Foreskin melanocyte (primary cell): ENCODE measurements at places on chromosomes 5 and 9.

DNA sequence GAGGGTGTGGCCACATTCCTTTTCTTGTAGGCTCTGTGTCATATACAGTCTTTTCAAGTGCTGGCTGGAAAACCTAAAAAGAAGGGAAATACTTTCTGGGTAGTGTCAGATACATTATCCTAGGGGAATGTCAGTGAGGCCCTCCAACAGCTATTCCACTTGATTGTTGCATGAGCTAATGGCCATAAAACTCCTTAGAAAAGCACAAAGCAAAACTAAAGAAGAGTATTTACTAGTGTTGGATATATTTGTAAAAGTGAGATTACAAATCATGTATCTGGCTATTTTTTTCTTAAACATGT lies 829 bp downstream of the ANXA1 start:
- peak; percentile 13 for DNase-seq

DNA sequence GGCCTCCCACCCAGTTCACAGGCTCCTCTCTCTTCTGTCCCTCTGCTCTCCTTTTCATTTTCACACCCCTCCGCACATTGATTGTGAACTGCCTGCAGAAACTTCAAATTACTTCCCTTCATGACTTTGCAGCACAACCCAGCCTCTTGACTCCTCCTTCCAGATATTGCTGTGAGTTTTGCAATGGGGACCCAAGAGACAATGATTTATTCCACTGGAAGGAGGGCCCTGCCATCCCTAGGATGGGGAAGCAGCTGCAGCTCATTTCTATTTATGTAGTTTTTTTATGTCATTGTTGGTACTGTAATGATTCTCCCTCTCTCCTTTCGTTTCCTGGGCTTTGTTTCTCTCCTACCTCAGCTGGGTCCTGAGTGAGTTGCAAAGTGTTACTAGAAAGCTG lies 364.9 kb downstream of the ICE1 start:
- no peak for DNase-seq

DNA sequence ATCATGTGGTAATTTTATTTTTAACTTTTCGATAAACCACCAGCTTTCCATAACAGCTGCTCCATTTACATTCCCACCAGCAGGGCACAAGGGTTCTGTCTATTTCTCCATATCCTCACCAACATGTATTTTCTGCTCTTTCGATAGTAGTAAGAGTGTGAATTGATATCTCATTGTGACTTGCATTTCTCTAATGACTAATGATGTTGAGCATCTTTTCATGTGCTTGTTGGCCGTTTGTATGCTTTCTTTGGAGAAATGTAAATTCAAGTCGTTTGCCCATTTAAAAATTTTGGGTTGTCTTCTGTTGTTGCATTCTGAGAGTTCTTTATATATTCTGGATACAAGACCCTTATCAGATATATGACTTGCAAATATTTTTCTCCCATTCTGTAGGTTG lies 45.9 kb downstream of the PSD2 start:
- peak; percentile 31 for DNase-seq

DNA sequence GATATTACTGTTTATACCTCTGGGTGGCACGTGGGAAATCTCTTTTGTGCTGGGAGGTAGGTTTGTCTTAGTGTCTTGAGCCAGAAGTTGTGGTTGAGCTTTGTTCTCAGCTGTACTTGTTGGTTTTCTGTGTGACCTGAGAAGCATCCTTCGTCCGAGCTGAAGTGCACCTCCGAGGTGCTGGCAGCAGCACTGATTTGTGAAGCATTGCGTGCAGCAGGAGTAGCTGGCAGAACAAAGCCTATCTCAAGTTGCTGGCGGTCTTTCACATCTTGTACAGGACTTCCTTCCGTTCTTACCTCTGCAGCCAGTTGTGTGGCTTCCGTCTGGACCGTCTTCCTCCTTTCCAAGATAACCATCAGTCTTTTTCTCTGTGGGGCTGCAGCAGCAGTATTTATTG lies 4.3 kb downstream of the PRRC2B start:
- no peak for DNase-seq

DNA sequence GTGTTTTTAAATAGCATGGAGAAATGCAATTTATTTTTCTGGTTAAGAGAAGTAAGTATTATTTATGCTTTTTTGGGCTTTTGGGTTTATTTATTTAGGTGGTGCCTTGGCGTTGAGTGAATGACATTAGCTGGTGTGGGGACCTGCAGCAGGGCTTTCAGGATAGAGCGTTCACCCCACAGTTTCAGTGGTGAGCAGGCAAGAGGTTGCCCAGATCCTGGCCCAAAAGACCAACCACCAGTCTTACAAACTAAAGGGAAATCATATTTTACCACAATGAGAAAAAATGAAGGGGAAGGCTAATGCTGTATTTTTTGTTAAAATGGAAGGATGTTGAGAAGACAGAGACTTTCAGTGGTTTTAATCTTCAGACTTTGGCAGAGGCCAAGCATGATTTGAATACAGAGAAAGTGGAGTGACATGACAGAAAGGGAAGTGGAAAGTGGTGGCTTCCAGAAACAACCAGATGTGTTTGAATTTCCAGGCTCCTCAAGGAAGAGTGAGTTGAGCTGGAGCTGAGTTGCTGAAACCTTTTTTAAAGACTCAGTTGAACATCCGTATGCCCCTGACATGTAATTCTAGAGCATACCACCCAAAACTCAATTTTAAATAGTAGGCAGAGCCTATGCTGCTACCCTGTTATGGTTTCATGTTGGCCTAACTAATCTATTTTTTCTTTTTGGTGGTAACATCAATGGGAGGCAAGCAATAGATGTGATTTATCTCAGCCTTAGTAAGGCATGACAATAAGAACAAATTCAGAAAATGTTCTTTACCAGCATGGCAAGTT lies 94.8 kb downstream of the AOPEP start:
- no peak for DNase-seq

DNA sequence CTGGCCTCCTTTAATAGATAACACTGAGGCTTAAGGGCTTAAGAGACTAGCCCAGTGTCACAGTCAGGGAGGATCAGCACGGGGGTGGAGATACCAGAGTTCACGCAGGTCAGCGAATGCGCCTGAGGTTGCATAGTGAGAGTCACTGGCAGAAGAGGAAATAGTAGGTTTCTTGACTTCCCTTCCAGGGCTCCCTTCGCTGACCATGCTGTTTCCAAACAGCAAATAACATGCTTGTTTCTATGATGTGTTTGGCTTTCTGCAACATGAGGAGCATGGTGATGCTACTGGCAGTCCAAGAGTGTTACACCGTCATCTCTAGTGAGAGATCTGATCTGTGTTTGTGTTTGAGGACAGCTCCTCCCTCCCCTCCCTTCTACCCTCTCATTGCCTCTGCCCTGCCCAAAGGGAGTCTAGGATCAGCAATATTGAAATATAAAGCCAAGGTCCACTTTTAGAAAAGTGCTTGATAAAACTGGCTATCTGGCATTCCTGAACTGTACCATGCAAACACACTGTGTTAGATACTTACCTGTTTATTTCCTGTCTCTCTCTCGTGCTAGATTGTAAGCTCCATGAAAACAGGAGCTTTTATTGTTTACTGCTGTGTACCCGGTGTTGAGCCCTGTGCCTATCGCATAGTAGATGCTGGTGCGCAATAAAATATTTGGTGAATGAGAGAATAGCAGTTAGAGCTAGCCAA lies 12.3 kb downstream of the TLE4 start:
- no peak for DNase-seq

DNA sequence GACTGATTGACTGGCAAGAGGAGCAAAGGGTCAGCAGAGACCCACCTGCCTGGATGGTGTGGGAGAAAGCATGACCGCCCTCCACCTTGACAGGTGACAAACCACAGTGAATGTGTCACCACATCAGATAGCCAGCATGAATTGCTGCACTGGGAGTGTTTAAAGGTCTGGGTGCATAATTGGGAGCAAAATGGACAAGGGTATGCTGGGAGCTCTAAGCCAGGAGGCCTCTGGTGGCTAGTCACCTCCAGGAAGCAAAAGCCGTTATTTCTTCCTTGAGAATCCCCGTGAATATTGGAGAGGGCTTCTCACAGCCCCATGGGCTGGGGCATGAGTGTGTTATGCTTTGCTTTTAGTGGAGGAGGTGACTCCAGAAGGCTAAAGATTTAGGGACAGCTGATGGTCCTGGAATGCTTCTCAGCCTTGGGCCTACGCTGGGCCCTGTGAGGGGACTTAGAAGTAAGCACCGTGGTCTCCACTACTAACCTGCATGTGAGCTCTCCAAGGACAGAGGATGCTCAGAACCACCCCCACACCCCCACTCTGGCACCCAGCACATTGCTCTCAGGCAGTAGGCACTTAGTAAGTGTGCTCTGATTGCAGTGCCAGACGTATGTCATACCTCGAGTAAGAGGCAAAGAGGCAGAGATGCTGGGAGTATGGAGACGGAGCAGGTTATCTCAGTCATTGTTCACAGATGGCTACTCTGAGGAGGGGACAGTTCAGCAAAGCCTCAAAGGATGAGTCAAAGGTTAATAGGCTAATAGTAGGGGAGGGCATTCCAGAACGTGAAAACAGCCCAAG lies 9.1 kb upstream of the IRF1 start:
- no peak for DNase-seq

GRCh38 chr5:113487416-113487780 lies 855 bp downstream of the MCC start:
- no peak for DNase-seq

DNA sequence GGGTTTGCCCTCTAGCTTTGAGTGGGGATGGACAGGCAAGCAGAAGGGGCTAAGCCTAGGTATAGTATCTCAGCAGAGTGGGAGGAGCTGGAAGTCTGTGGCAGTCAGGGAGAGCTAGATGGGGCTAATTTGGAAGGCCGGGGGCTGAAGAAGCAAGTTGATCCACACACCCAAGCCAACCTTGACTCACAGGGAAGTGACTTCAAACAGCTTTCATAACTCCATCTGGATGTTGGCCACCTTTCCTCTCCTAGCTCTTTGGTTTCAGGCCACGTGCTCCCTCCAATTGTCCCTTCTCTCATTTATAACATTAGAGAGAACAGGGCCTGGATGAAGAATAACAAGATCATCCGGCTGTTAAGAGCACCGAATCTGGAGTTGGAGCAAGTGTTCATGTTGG lies 36.8 kb downstream of the EGR1 start:
- no peak for DNase-seq

DNA sequence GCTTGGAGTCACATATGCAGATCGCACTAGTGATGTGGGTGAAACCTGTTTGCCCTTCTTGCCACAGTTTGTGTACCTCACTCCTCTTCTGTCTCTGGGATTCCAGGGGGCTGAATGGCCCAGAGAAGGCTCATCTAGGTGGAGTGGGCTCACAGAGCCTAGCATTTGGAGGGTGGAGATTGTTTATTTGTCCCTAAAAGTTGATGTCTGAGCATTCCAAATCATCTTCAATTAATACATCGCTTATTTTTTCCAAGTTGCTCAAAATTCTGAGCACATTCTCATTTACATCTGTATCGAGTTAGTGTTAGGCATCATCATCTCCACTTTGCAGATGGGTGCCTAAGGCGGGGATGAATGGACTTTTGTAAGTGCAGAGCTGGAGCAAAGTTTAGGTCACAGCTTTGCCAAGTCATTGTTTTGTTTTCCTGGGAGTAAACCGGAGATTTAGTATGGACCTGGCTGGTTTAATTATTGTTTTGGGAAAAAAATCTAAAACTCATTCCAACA lies 2.0 kb downstream of the ABL1 start:
- DNase-seq, result peak; percentile 49

DNA sequence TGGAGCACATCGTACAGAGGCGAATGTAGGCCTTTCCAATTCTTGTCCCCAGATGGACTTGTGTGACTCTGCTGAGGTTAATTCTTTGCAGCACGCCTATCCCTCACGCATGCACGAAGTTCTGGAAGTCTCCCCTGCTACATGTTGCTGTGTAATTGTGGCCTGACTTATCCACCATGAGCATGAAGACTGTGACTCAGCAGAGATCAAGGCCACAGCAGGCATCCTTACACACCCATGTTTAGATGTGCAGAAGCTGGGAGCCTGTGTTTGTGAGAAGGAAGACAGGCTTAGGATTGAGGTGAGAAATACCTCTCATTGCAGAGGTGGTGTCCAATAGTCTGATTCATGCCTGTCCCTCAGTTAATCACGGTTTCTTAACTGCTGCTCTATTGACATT lies 135.6 kb downstream of the ICE1 start:
- no peak for DNase-seq

GRCh38 chr5:57529864-57530263 lies 47.3 kb upstream of the ACTBL2 start:
- DNase-seq, result no peak

DNA sequence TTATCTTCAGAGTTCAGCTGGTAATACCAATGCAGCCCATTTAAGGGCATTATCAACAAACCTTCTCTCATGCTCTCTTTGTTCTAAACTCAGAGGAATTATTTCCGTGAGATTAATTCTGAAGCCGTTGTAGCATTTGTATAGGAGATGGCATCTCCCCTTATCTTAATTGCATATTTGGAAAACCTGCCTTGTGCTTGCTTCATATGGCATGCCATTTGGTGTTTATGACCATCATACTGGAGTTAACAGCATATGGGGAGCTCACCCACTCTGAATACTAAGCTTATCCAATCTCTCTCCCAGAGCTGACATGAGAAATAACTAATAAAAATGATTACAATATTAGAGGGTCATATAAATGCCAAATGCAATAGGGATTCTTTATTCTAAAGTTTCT lies 243.2 kb downstream of the BRINP1 start:
- DNase-seq, result no peak

- DNase-seq, result no peak
Measured at GRCh38 chr9:123820139-123820538, 109.8 kb downstream of the DENND1A start.
